ENCODE measurements at places on chromosomes 1 and 21.
A peak's percentile ranks its signal among the peaks of the same experiment; 100 is the strongest.

DNA sequence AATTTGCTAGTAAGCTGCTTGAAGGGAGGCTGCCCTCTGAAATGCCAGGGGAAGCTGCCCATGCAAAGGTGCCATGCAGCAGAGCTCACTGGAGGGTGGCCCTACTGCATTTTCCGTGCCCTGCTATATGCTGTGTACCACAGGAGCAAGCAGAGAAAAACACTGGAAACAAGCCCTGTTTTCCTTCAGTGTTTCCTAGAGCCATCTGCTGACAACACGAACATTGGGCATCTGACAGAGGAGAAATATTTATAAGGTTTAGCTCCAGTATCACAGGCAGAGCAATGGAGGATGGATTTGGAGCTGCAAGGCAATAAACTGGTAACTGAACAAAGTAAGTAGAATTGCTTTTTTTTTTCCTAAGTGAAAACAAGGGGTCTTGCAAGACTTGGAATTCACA, 198.4 kb downstream of the USP25 start:
- no peak for DNase-seq

GRCh38 chr1:40032240-40032891, 8.2 kb upstream of the CAP1 start:
- peak; percentile 35 for DNase-seq

DNA sequence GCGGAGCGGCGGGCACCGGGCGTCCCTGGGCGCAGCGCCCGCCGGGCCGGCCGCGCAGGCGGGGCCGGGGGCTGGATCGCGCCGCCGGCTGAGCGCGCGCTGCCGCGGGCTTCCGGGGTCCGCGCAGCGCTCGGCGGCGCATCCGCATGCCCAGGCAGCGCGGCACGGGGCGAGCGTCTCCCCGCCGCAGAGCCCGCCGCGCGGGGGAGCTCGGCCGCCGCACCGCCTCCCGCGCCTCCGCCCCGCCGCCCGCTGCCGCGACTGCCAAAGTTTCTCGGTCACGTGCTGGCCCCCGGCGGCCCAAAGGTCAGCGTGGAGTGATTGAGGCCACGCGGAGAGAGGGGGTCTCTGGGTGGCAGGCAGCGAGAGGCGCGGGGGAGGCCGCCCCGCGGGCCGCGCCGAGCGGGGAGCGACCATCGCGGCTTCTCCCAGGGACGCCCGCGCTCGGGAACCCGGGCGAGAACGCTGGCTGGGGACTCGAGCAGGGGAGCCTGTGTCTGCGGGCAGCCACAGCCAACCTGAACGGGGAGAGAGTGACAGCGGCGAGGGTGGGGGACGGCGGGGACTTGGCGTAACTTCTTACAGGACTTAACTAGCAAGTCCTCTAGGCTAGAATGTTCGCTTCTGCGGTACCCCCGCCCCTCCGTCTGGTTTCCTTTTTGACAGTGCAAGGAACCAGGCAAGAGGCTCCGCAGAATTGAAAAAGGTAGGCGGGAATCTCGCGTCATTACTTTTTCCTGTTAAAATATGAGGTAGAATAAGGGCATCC, at the start of gene ILDR2:
Gene ILDR2 (minus strand): TSS at position 180 of the 769 bp plus-strand sequence. CDS start 272 bp downstream, outside the sequence.
- peak; percentile 8 for DNase-seq

- DNase-seq, result no peak
Observed at GRCh38 chr1:89277725-89278124, 5.1 kb upstream of the GBP5 start.

GRCh38 chr21:22885614-22886013, 1887.4 kb downstream of the NCAM2 start:
- no peak for DNase-seq

GRCh38 chr1:68908316-68908715, 411.4 kb upstream of the DEPDC1 start:
- no peak for DNase-seq

DNA sequence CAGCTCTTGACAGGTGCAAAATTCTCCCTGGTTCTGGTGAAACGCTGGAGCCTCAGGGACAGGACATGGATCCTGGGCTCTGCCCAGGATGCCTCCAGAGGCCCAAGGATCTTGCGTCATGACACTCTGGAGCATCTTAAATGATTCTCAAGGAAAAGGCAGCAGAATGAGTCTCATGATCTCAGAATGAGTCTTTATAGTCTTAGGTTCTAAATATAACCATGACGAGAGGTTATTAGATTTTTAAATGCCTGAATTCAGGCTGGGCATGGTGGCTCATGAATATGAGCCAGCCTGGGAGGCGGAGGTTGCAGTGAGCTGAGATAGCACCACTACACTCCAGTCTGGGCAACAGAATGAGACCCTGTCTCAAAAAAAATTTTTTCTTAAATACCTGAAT, 55.5 kb downstream of the ECE1 start:
- DNase-seq, result no peak

DNA sequence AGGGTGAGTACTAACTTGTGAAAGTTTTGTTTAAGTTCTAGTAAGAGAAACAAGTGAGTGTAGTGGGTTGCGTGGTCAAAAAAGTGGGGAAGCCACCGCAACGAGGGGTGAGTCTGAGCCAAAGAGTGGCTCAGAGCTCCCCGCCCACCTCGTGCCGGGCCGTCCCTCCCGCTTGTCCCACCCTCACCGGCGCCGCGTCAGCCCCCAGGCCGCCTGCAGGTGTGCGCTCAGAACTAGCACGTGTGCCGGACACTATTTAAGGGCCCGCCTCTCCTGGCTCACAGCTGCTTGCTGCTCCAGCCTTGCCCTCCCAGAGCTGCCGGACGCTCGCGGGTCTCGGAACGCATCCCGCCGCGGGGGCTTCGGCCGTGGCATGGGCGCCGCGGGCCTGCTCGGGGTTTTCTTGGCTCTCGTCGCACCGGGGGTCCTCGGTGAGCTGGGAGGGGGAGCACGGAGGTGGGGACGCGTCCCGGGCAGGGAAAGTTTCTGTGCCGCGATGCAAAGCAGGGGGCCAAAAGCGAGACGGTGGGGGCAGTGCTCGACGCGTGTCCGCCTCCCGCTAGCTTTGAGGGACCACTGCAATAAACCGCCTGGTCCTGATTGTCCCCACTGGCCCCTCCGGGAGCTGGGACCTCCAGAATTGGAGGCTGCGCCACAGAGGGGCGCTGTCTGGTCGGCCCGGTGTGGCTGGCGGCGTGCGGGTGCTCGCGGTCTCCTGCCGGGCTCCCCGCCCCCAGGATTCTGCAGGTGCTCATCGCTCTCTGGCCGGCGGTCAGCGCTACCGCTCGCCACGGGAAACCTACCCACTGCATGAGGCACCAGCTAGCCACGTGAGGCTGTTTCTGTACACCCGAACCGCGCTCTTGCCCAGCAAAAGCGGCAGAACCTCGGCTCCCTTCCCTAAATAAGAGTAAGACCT, at the start of gene CR2:
Gene CR2 (plus strand): TSS at position 283 of the 919 bp plus-strand sequence. CDS start 91 bp downstream, at position 374.
- DNase-seq, result peak; percentile 47

- no peak for DNase-seq
Observed at GRCh38 chr21:33800753-33801423, 114.7 kb downstream of the ATP5PO start.

DNA sequence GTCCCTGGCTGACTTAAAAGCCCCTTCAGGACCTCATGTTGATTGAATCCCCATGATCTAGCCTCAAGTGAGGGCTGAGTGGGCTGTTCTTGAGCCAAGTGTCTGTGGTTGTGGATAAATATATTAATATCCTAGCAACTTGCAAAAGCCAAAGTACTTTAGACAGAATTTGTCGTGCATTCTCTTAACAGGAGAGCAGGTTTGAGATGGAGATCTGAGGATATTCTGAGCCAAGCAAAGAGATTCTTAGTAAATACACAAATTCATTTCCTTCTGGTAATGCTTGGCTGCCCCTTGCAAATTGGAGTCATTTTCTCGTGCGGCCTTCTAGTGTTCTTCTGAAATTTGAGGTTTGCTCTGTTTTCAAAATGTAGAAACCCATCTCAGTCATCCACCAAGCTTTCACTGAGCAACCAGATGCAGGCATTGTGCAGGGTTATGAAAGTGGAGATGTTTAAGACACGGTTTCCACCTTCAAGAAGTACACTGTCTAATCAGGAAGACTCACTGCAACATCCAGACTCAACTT, 242.1 kb upstream of the JUN start:
- no peak for DNase-seq

- DNase-seq, result no peak
Observed at GRCh38 chr1:183239793-183240525, 53.9 kb downstream of the LAMC2 start.

DNA sequence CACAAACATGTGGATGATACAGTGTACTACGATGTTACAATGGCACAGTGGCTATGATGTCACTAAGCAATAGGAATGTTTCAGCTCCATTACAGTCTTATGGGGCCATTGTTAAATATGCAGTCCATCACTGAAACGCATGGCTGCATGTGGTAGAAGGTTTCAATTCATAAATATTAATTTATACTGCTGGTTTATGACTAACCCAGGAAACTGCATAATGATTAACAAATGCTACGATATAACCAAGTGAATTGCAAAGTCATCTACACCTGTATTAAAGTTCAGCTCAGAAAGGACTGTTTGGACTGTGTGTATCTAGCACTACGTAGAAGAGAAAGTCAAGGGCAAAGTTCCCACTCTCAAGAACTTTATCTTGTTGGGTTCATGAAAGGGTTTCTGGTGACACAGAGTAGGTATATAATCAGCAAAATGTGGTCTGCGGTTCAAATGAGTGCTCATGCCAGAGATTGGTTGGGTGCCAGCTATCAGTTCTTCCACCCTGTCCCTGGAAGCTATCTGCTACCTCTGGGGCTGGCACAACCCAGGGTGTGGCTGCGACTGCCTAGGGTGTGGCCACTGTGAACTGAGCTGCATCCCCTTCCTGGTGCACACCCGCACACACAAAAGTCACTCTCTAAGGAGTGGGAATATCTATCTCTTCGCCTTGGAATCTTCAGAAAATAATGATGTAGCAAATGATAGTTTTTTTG, 14.8 kb downstream of the MGST3 start:
- peak; percentile 16 for DNase-seq

GRCh38 chr1:49102752-49103151, 326.1 kb upstream of the BEND5 start:
- DNase-seq, result no peak

- no peak for DNase-seq
Observed at GRCh38 chr1:66606362-66607065, 72.6 kb downstream of the SGIP1 start.

DNA sequence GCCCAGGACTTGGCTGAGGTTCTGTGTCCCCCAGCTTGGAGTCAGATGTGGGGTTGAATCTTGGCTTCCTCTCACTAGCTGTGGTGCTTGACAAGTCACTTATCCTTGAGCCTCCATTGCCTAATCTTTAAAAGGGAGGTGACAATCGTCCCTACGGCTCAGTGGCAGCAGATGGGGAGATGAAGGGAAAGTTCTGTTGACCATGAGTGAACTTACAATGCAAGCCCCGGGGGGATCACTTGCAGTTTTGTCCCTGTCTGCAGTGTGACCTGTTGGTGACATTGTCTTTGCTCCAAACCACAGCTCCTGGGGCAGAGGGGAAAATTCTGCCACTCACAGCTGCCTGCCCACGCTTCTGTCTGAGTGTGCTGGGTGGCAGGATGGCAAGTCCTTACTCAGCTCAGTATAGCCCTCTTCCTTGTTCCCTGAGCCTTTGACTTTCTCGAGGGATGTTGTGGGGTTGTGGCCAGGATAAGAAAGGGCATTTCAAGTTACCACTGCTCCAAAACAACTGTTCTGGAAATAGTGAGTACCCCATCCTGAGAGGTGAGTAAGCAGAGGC, 1.7 kb downstream of the PCSK9 start:
- DNase-seq, result no peak

GRCh38 chr1:204162494-204163074, 3.6 kb downstream of the REN start:
- peak; percentile 70 for DNase-seq

DNA sequence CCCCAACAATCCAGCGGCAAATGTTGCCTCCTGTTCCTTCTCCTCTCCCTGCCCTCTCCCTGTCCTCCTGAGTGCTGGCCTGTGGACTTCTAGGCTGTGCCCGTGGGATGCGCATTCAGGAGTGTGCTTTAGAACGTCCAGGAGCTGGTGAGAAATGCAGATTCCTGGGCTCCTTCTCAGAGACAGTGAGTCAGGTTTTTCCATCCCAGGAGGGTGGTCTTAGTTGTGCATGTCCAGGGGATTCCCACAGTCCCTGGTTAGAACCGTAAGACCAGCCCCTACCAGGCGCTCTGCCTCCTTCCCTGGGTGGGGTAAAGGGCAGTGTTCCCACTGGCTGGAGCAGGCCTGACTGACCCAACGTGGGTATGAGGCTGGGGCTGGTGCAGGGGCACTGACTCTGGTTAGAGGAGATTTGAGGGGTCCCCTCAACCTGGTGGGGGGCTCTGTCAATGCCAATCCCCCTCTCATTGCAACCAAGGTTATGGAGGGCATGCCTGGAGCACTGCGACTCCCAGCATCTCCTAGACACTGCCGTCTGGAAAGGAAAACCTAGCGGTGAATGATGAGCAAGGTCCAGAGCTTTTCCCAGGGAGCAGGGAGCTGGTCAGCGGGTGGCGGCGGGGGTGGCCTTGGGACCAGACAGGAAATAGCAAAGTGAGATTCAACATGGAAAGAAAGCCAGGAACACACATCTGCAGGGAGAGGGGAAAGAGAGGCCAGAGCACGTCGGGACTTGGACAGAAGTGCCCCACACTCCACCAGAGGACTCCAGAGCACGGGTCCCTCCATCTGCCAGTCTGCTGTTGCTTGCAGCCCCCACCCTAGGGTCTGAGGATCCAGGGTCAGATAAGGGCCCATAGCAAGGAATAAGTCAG, 38.5 kb downstream of the HSPG2 start:
- no peak for DNase-seq

GRCh38 chr1:243558576-243558975, 291.5 kb downstream of the AKT3 start:
- no peak for DNase-seq

- DNase-seq, result peak; percentile 21
Observed at GRCh38 chr1:233424779-233425178, 97.3 kb downstream of the MAP3K21 start.

- DNase-seq, result no peak
Observed at GRCh38 chr1:9466780-9467758, 72.2 kb upstream of the SLC25A33 start.

DNA sequence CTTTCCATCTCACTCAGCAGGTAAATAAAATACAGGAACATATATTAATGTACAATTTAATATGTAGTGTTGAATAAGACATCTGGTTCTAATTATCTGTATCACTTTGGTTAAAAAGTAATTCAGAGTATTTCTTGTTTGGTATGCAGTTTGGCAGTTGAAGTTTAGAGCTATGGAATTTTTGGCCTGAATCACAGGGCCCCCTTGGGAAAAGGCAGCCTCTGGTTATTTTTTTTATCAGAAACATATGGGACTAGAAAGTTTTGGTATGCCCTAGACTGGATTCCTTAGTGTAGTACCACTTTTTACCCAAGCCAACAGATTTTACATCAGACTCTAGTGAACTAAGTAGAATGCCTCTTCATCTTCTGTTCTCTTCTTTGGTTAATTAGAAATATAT, 26.4 kb downstream of the CNST start:
- DNase-seq, result no peak

- no peak for DNase-seq
Observed at GRCh38 chr1:30164693-30165092, 558.7 kb downstream of the MATN1 start.

All from HCT116 (cell line).